ENCODE measurements at places on chromosomes 7 and 10. TPM values are rescaled to one million over a fixed set of nuclear protein-coding genes. Genes with fewer than 3 reads are reported as not detected.

DNA sequence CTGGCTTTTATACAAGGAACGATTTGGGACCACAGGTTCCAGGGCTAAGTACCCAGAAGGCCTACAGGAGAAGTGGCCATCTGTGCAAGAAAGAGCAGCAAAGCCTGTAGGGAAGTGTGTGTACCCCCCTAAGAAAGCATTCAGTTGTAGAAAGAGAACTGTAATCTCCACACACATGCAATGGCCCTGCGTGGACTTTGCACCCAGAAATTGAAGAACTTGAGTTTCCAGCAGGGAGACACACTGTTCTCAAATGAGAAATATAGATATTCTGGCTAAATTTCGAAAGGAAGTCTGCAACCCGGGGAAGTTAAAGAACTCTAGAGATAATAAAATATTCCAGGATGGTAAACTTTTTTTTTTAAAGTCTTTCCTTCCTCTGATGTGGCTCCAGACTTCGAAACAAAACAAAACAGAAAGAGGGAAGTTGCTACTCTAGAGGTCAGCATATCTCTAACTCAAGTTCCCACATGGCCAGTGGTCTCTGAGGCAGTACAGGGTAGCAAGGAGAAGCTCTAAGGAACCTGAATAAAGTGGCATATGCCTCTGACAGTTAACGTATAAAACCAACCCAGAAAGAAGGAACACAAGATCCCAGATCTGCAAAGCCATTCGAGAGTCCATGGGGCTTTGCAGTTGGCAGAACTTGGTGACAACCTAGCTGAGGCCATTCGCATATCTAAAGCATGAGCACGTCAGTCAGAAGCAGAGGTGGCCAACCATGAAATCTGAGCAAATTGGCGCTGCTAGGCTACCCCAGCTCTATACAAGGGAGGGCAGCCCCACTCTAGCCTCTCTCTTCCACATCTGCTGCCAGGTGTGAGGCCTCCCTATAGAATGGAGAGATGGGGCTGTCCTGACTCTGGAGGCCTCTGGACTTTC is 56.6 kb downstream of the ELMO1 start:
- DNase-seq = no peak

The INSYN2A gene
- total RNA-seq = not detected

GRCh38 chr10:29522061-29522855 is 112.5 kb downstream of the SVIL start:
- DNase-seq = no peak

GRCh38 chr10:50558371-50558770 is 65.4 kb downstream of the SGMS1 start:
- DNase-seq = no peak

The EGFR gene
- 28.1 TPM for total RNA-seq

DNA sequence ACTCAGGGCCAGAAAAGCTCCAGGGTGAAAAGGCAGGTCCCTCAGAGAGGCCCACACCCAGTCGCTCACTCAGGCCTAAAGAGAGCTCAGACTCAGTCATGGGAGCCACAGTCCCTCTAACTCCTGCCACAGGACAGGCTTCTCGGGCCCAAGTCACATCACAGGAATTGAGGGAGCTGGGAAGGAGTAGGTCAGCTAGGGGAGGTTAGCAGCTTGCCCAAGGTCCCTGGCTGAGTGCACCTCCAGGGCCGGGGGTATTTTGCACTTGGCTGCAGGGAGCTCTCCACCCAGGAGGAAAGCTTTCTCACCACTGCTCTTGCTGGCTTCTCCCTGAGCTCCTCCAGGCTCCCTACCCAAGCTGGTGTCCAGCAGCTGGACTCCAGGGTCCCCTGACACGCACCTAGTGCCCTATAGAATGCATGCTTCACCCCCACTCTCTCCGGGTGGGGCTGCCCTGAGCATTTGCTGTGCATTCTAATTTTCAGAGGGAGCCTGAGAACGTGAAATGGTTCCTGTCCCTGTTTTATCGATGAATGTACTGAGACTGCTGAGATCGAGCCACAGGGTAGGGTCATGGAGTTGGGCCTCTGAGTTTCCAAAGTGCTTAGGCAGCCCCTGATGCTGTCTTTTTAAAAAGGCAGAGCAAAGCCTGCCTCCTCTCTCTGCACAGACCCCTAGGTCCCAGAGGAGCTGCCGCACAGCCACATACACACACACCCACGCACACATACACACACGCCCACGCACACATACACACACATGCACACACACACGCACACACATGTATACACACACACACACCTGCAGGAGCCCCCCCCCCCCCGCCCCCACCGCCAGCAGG is 37.9 kb upstream of the RET start:
- DNase-seq = no peak

DNA sequence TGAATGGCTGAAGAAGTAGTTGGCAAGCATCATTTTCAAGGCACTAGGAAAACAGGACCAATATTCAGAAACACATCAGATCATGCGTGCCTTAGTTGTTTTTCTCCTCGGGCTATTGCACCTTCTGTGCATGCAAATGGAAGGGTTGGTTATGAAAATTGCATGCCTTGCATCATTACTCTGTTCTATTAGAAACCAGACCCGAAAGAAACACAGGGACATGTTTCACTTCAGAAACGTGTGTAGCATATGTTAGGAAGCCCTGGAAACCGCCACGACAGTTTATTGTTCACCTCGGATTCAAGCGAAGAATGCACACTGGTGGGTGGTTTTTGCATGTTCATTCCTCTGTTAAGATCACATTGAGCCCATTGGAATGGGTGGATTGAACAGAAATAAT is 214.7 kb downstream of the FRMD4A start:
- DNase-seq = no peak

The PIK3CG gene
- total RNA-seq = 2.9 TPM

- DNase-seq = no peak
These were observed 9.8 kb upstream of the DLX6 start for GRCh38 chr7:96995406-96996110.

The FGF8 gene
- not detected for total RNA-seq

The PIP gene
- not detected for total RNA-seq

DNA sequence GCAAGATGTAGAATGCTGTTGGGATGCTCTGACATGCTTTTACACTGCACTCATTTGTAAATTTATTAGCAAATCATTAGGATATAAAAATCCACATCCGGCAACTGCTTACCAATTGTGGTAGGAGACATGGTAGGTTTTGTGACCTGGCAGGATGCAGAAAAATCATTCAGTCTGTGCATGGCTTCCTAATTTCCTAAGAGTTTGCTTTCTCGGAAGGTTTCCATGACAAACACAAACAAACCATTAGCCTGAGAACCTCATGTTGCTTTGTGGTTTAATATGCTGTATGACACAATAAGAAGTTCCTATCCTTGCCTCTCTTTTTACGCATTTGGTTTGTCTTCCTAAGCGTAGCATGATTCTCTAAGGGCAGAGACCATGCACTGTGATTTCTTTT is 14.7 kb upstream of the LMBR1 start:
- DNase-seq = no peak

The TMEM176A gene
- total RNA-seq = 0.39 TPM

DNA sequence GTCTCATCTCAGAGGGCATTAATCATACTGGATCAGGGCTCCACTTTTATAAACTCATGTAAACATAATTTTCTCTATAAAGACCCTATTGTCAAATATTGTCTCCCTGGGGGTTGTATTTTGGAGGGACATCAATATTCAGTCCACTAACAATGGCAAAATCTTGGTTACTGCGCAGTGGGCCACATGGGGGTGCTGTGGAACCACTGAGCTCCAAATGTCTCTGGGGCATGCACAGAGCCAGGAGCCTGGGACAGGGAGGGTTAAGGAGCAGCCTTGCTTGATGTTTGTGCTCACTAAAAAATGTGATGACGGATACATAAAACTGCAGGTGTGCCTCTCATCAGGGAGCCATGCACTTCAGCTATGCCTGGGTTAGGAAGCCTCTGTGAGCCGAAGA is 62.1 kb upstream of the PRSS58 start:
- DNase-seq = peak; percentile 19

GRCh38 chr10:131692686-131693334 is 208.0 kb upstream of the PPP2R2D start:
- no peak for DNase-seq

The CDC14C gene
- not detected for total RNA-seq

- no peak for DNase-seq
These were observed 27.7 kb downstream of the SLC29A3 start for GRCh38 chr10:71346731-71347130.

GRCh38 chr7:156722043-156722826 is 81.7 kb downstream of the RNF32 start:
- DNase-seq = no peak

DNA sequence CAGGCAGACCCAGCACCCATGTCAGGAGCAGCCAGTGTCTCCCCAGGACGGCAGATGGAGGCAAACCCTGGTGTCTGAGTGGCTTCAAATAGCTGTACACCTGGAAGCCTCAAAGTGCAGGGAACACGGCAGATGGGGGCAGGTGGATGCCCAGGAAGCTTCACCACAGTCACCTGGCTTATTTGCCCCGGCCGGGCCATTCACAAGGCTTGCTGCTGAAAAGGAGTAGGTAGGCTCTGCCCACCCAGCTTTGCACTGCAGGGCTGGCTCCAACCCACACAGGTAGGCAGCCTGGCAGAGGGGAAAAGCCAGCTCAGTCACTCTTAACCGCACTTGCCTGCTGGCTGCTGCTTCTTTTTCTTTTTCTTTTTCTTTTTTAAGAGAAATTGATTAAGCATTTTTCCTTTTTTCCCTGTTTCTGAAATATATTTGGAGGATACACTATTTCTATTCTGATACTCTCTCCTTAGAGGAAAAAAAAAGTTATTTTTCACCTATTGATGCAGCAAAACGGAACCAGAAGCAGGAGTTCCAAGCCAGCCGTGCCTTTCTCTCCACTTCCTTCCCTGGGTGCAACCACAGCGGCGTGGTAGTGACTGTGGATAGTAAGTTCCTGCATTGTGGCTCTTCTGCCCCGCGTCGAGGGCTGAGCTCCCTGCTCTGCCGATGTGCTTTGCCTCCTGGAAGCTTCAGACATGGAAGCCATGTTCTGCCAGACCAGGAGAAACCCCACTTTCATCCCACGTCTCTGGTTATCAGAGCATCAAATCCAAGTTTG is 118.3 kb downstream of the KLF6 start:
- DNase-seq = no peak

The NPC1L1 gene
- 0.13 TPM for total RNA-seq

The PDE1C gene
- total RNA-seq = not detected

The YKT6 gene
- 138 TPM for total RNA-seq

GRCh38 chr7:28509251-28510025 is 97.1 kb downstream of the CREB5 start:
- DNase-seq = no peak

The DHTKD1 gene
- total RNA-seq = 12.6 TPM

The LIPF gene
- total RNA-seq = not detected

The PDE6C gene
- not detected for total RNA-seq

DNA sequence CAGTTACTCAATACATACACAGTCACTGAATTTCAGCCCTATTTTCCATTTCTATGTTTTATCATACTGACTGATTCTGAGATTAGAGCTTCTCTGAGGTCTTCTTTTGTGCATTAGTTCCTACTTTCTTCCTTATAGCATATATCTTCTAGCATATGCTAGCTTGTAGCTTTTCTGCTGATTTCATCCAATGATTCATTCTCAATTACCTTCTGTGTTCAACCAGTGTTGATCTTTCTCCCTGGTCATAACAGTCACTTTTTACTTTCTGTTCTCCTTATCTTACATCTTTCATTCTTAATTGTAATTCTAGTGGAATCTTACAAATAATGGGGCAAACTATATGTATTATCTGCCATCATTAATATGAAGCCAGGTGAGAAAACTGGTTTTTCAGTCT is 159.5 kb upstream of the HGF start:
- DNase-seq = no peak

- DNase-seq = no peak
These were observed 152.8 kb downstream of the SVIL start for GRCh38 chr10:29481906-29482440.

GRCh38 chr7:27438881-27439589 is 196.4 kb downstream of the EVX1 start:
- no peak for DNase-seq

The HHEX gene
- 2.0 TPM for total RNA-seq

The DNAJC12 gene
- 3.4 TPM for total RNA-seq

- DNase-seq = peak; percentile 80
These were observed 148.9 kb downstream of the PARD3 start for GRCh38 chr10:34666008-34666704.

The ZNF804B gene
- total RNA-seq = not detected

DNA sequence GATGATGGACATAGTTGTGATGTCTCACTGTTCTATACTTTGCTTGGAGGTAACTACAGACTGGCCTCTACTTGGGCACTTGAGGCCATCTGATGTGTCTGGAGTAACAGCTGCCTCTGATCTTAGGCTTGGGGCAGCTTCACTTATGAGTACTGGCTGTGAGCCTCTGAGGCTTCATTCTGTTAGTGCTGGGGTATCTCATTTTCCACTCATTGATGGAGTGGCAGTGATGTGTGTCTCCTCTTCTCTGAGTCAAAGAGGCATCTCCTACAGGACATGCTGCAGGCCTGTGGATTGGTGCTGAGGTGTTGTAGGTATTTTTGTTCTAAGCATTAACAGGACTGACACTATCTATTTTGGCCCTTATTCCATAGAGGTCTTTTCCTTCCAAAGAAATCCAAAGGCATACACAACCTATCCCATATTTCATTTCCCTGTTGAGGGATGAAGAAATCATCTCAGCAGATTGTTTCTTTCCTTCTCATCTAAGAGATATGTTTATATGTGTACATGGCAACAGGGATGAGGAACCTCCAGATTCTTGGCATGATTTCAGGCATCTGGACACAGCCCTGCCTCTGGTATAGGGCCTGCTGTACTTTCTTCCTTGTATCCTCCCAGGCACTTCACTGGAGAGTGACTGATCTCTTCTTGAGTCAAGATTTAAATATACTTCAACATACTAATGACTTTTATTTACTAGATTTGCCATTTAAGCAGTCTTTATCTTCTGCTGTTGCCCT is 65.7 kb upstream of the NOBOX start:
- DNase-seq = no peak

DNA sequence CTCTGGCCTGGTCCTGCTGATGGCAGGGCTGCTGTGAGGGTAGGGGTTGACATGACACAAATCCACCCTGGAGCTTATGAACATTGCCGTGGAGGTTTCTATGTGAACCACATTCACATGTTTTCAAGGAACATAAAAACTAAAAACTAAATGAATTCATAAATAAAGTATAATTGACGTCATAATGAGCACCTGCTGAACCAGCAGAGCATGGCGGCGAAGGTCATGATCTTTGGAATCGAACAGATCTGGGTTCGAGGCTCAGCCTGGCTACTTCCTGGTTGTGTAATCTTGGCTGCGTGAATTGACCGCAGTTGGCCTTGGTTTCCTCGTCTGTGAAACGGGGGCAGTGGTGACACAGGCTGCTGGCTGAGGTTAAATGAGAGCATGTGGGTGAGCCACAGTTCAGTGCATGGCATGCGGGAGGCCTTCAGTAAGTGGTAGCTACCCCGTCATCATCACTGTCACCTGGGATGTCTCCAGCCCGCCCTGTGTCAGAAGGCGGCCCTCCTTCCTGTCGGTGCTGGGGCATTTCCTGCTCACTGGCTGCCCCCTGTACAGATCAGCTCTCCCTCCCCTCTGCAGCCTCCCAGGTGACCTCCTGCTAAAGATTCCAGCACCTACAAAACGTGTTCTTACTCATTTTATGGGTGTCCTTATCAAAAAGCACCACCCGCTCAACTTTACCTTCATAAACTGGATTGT is 190.3 kb upstream of the SHH start:
- DNase-seq = peak; percentile 39

Data from HT-29 (cell line).